ENCODE measurements at places on chromosomes 6 and 20. TPM values are rescaled to one million over a fixed set of nuclear protein-coding genes. Genes with fewer than 3 reads are reported as not detected.

PHACTR3 gene
- total RNA-seq = 0.23 TPM

SIM1 gene
- total RNA-seq = not detected

CLVS2 gene
- total RNA-seq = 0.25 TPM

ADTRP gene
- total RNA-seq = 0.19 TPM

HLA-G gene
- total RNA-seq = not detected
